Stimulated activated naive B cell treated with anti-CD40 and anti-IgM and Interleukin-4, amounts not matched to agents 10 μg/mL and 1 μg/mL and 100 μg/mL, for 72 hours (primary cell): ENCODE measurements at places on chromosomes 6 and 20.
A peak's percentile ranks its signal among the peaks of the same experiment; 100 is the strongest.

DNA sequence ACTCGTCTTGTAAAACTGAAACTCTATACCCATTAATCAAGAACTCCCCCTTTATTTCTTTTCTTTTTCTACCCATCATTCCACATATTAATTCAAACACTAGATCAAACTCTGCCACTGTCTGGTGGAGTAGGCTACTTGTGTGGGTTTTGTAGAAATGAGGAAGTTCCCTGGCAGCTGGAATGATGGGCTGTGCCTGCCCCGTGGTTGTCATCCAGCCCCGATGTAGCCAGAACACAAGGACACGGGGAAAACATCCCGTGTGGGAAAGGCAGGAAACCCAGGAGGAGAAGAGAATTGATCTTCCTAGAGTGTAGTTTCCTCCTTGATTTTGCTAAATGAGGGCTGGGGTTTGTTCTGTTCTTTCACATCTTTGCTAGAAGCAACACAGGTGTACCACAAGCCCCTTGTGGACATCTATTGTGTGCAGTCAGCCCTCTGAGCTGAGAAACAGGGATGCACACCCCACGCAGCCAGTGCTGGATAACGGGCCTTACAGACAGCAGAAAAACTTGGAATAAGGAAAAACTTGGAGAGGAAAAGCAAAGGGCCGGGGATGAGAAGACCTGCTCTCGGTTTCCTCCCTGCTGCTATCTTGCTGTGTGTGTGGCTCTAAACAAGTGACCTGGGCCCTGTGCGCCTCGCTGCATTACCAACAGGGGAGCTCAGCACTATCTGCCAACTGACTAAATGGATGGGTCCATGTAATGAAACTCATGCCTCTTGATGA lies 88.0 kb downstream of the SCML4 start:
- DNase-seq: no peak

DNA sequence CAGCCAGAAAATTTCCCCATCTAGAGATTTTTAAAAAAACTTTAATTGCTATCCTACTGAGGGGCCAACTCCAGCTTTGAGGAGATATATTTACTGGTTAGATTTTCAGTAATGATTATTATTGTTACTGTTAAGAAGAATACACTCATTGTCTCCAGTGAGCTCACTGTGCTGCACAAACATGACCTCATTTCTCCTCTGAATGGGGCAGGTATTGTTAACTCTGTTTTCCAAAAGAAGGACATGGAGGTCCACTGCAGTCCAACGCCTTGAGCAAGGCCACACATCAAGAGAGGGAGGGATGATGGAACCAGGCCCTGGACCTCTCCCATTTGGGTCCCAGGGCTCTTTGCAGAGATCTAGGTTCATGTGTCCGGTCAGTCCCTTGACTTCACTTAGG lies 13.9 kb upstream of the SCUBE3 start:
- DNase-seq: no peak

- DNase-seq: no peak
These were observed 337.1 kb upstream of the IRAK1BP1 start for GRCh38 chr6:78530208-78530607.

DNA sequence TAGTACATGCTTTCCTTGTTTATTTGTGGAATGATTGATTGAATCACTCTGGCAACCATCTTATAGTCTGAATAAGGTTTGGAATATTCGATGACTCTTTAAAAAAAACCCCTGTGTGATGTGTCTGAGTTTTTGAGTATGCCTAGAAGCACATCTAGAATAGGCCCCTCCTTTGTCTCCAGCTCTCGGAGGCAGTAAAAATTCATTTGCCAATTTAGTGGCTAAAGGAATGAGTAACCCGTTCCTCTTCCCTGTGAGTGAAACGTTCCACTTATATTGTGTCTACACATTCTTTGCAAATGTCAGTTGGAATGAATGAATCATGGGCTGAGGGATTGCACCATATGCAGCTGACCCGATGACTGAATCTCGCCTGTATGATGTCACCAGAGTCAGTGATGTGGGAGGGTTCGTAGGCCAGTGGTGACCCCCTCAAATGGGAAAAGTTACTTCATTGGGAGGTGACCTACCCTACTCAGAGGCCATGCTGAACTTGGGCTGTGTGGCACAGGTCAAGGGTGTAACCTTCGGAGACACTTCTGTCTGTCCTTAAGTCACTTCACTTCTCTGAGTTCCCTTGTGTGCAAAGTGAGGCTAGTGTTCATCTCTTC lies 21.6 kb downstream of the MOCS3 start:
- DNase-seq: no peak

- no peak for DNase-seq
These were observed 205.3 kb downstream of the TBXT start for GRCh38 chr6:165962366-165962765.

DNA sequence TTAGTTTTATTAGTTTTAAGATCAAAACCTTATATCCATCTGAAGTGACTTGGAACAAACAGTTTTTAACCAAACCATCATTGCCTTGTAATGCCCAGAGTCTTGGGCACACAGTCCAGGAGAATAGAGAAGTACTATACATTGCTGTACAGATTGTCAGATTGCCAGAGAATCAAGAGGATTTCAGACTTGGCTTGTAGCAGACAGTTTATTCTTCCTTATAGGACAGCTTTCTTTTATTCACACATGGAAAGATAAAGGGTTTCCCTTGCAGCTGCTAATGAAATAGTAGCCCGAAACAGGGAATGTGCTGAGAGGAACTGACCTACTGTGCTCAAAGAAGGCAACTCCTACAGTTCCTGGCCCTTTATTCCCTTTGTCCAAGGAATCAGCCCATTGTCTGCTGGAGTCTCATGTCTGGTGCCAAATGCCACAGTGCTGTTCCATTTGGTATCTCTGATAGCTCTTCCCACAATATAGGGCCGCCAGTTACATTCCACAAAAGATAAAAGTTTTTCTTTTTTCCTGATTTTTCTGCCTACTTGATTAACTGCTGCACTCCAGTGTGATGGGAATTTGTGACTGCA lies 30.6 kb downstream of the DCBLD1 start:
- DNase-seq: no peak

DNA sequence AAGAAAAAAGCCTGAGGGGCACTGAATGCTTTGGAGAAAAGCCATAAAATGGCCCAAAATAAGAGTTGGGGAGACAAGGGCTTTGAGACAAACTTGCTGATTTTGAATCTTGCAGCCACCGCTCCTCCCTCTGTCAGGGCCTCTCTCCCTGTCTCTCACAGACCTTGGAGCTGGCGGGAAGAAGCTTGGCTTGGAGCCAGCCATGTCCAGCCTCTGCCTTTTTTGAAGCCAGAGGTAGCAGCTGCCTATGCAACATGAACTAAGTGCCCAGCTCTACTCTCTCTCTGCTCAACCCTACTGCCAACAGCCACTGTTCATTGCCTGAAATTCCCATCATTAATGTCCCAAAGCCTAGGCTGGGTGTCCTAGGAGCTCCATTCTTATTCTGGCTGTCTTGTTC lies 63.7 kb upstream of the CTNNBL1 start:
- DNase-seq: no peak

- no peak for DNase-seq
These were observed 82.0 kb downstream of the JPH2 start for GRCh38 chr20:44104798-44105517.

DNA sequence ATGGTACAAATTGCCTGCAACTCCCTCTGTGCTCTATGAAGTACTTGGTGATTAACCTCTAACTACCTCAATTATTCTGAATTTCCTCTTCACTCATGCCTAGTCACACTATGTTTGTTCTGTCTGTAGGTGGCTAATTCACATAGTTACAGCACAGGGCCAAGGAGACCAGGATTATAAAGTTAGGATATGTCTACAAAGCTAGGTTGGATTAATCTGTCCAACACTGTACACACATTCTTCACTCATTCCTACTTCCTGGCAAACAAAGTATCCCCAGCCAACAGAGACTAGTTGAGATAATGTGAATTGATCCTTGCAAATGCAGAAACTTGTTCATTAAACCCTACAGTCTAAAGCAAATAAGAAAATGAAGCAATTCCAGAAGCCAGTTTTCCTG lies 269.8 kb downstream of the HACE1 start:
- no peak for DNase-seq

DNA sequence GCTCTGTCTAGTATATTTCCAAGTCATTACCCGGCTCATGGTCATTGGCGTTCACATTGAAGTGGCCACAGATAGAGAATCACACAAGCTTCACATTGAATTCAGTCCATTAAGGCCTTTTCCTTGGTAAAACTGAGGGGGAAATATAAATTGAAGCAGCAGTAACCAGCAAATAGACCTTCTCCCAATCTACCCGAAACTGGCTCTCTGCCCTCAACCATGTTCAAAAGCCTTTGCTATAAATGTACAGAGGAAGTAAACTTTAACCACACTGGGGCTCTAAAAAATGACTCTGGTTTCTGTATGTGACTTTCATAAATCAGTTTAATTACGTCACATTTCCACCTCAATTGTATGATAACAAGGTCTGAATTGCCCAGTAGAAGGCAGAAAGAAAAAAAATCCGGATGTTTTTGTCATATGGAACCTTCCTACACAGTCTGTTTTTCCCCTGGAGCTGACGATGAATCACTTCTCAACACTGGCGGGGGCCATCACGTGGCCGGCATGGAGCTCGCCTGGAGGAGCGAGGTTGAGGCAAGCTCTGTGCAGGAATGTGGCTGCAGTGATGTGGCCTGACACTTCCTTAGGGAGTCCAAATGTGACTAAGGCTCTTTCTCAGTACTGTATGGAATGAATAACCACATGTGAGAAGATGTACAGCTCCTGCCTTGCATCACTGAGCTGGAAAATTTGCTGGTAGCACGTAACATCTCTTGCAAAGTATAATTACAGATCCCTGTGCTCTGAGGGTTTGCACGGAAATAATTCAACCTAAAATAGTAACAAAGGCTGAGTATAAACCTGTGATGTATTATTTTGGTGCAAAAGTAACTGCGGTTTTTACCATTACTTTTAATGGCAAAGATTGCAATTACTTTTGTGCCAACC lies 58.6 kb upstream of the SNX9 start:
- peak; percentile 91 for DNase-seq

DNA sequence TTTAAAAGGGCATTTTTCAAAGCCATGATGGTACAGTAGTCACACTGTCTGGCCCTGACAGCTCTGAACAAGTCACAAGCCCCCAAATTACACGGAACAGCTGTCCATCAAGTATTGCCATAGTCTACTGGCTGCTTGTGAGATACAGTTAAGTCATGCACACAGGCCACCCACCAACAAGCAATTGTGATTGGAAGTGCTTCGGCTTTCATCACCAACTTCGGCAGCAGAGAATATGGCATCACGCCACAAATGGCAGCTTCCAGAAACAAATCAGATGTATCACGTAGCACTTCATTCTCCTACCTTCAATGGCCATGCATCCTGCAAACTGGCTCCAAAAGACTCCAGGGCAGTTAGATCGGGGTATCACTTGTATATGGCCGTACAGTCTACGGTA lies 160.5 kb downstream of the PTPRT start:
- DNase-seq: no peak

DNA sequence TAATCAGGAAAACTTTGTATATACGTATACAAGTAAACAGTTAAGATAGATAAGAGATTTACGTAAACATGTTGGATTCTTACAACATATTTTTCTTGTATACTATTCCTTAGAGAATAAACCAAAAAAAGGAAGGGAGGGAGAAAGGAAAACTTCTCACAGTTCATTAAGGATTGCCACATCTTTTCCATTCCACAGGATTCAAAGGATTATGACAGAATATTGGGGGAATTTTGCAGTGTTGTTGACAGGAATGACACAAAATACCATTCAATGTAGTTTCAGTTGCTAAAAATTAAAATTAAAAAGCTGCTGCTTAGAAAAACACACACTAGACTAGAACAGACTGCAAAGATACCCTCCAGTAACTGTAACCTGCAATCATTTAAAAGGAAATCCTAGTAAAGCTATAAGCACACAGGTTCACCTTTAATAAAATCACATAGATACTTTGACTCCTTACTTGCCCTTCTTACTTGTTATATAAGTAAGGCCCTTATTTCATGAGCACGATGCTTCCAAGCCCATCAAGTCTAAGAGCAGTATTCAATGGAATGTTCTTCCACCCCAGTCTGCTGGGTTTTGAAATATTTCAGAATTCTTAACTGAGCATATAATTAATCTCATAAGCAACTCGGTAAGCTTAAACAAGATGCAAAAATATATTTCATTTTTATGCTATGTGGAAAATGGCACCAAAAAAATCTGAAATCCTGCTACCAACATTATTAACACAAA lies 107.8 kb downstream of the SMLR1 start:
- no peak for DNase-seq

- DNase-seq: no peak
These were observed 125.9 kb downstream of the OGFRL1 start for GRCh38 chr6:71414486-71414885.

DNA sequence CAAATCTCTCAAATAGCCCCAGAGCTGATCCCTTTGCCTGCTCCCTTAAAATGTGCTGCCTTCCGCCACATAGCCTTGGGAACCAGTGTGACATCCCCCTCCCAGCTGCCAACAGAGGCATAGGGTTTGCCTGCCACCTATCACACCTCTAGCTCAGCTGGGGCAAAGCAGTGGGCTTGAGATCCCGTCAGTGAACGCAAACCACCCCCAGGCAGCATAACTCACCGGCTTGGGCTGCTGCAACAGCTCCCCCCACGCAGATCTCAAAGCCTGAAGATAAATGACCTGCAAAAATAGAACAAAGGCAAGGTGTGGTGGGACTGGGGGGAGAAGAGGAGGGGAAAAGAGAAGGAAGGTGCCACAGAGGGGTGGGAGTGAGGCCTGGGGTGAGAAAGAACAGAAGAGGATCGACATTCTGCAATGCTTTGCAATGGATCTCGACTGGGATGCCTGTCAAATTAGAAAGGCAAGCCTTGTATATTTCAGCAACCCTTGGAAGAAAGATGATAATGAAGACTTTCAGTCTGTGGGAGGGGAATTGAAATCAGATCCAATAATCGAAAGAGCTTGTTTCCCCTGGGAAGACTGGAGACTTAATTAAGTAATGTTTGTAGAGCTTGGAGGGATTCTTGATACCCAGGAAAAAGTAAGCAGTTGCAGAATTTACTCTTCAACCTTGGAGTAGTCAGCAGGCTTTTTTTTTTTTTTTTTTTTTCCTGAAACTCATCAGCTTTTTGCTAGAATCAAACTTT lies 1.3 kb downstream of the PDYN start:
- DNase-seq: no peak

GRCh38 chr6:16270178-16270794 lies 31.9 kb downstream of the GMPR start:
- no peak for DNase-seq

DNA sequence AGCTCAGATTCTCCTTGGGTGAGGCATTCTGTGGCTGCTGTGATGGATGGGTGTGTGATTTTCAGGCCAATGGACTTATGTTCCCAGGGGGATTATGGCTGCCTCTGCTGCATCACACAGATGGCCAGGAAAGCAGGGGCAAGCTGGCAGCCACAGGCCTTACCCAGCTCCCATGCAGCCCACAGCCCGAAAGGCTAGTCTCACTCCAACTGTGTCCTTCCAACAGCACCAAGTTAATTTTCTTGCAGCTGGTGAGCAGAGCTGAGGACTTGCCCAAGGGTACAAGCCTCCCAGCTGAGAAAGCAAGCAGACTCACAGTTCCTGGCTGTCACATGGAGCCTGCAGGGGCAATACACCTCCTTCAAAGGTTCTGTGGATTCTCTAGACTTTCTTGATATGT lies 155.2 kb upstream of the KHDRBS2 start:
- no peak for DNase-seq

- DNase-seq: no peak
These were observed 92.4 kb downstream of the PSMG4 start for GRCh38 chr6:3351105-3351676.

- DNase-seq: no peak
These were observed 915.2 kb downstream of the TFAP2A start for GRCh38 chr6:9499709-9500108.

- DNase-seq: no peak
These were observed 15.9 kb upstream of the PCK1 start for GRCh38 chr20:57544838-57545564.
